ENCODE measurements at places on chromosomes 6 and 20. TPM values are rescaled to one million over a fixed set of nuclear protein-coding genes. Genes with fewer than 3 reads are reported as not detected.
A peak's percentile ranks its signal among the peaks of the same experiment; 100 is the strongest.

TCP11 gene
- total RNA-seq = not detected

DNA sequence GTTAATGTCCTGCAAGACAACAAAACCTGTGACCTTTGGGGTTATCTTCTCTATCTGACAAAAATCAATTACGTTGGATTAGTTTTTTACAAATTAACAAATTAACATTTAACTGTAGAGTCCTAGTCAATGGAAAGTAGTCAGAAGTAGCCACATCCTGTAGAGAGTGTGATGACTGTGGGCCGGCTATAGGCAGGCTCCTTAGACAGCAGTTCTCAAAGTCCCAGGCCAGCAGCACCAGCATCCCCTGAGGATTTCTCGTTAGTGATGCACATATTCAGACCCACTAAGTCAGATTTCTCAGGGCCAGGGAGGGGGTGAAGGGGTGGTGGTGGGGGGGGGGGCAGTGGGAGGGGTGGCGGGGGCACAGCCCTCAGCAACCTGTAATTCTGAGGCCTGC, 37.2 kb downstream of the ZNF341 start:
- H3K4me1 ChIP-seq = no peaks in the 10 kb centered on the region
- no peak overlapping the region for H3K4me3 ChIP-seq
- DNase-seq = no peak
- H3K27me3 ChIP-seq = no peaks in the 10 kb centered on the region

DNA sequence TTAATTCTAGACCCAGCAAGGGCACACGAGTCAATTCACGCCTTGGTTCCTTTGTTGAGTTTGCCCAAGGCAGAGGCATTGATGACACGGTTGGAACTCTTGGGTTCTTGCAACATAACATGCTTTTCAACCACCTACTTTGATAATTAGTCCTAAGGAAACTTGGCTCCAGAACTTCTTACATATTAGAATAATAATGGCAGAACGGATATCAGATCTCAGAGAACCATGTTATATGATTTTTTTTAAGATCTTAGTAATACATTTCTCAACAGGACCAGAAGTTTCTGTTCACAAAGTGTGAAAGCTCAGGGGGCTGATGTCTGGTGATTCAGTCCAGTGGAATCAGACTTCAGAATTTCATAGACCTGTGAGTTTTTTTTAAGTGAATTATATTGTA, 19.2 kb downstream of the SPTLC3 start:
- H3K4me1 ChIP-seq = peaks cover 18% of the 10 kb centered on the region
- no peak for DNase-seq
- H3K27ac ChIP-seq = no peak overlapping the region
- no peaks in the 10 kb centered on the region for H3K36me3 ChIP-seq

DNA sequence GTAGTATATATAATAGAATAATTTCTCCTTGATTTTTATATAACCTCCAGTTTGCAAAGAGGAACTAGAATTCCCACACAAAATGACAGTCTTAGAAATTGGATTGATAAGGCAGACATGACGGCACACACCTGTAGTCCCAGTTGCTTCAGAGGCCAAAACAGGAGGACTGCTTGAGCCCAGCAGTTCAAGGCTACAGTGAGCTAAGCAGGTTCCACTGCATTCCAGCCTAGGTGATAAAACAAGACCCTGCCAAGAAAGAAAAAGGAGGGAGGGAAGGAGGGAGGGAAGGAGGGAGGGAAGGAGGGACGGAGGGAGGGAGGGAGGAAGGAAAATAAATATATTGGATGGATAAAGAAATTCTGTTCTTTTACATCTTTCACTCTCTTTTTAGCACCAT, 77.6 kb upstream of the SASH1 start:
- H3K36me3 ChIP-seq = no peaks in the 10 kb centered on the region
- no peaks in the 10 kb centered on the region for H3K27me3 ChIP-seq
- no peaks in the 10 kb centered on the region for H3K4me1 ChIP-seq
- no peak overlapping the region for H3K27ac ChIP-seq
- no peak overlapping the region for H3K4me3 ChIP-seq

DNA sequence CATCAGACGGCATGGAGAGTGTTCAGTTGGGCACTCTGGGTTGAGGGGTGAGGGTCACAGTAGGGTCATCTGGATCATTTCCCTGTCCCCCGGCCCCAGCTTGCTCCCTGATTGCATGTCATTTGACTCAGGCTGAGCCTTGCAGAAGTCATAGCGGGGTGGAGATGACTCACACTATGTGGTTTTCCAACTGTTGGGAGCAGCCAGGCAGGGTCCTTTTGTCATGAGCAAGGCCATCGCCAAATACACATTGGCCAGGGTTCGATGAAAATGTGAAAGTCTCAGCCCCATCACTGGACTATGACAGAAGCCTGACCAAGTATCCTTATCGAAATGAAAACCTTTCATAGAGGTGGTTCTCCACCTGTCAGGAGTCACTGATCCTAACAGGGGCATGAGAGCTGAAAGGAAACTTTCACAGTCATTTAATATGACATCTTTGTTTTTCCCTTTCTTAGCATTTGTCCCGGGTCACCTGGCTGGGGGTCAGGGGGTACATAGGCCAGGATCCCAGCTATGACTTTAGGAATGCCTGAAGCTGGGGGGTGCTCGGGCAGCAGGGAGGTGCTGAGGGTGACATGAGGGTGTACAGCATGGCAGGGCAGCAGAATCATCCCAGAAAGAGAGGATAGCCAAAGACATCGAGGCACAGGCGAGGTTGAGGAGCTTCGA, 70.2 kb upstream of the CD93 start:
- H3K27me3 ChIP-seq = no peaks in the 10 kb centered on the region
- H3K4me1 ChIP-seq = peaks cover 58% of the 10 kb centered on the region
- H3K27ac ChIP-seq = peak overlapping the region; percentile 23
- peak; percentile 69 for DNase-seq
- no peaks in the 10 kb centered on the region for H3K36me3 ChIP-seq

GRCh38 chr20:41150664-41151063, 13.3 kb downstream of the PLCG1 start:
- peaks cover 18% of the 10 kb centered on the region for H3K36me3 ChIP-seq
- no peak for DNase-seq
- no peak overlapping the region for H3K4me3 ChIP-seq

- no peak for DNase-seq
- H3K27me3 ChIP-seq = no peaks in the 10 kb centered on the region
- no peak overlapping the region for H3K4me3 ChIP-seq
- no peaks in the 10 kb centered on the region for H3K4me1 ChIP-seq
- no peaks in the 10 kb centered on the region for H3K36me3 ChIP-seq
Observed at GRCh38 chr6:27630727-27631608, 158.1 kb upstream of the ZNF184 start.

Measured in SJCRH30 (cell line).